Psoas muscle (tissue), 8 donors: ENCODE measurements at places on chromosomes 13 and 19.

DNA sequence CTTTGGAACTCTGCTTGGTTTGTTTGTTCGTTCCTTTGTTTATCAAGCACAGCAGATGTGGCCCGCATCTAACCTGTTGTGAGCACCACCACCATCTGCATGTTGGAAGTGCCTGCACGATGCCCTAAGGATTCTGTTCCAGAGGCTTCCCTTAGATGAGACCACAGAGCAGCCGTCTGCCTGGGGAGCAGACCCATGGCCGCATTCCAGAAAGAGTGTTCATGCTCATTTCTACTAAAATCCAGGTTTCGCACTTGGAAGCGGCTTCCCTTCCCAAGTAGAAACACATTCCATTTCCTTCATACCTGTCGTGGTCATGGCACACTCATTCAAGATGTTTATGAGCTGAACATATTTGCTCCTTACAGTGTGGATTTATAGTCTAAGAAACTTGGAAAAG is 27.2 kb downstream of the COL4A2 start:
- H3K36me3 ChIP-seq, result no peaks in the 10 kb centered on the region
- DNase-seq, result no peak
- H3K27ac ChIP-seq, result no peak overlapping the region
- H3K4me3 ChIP-seq, result no peak overlapping the region
- H3K27me3 ChIP-seq, result no peaks in the 10 kb centered on the region

DNA sequence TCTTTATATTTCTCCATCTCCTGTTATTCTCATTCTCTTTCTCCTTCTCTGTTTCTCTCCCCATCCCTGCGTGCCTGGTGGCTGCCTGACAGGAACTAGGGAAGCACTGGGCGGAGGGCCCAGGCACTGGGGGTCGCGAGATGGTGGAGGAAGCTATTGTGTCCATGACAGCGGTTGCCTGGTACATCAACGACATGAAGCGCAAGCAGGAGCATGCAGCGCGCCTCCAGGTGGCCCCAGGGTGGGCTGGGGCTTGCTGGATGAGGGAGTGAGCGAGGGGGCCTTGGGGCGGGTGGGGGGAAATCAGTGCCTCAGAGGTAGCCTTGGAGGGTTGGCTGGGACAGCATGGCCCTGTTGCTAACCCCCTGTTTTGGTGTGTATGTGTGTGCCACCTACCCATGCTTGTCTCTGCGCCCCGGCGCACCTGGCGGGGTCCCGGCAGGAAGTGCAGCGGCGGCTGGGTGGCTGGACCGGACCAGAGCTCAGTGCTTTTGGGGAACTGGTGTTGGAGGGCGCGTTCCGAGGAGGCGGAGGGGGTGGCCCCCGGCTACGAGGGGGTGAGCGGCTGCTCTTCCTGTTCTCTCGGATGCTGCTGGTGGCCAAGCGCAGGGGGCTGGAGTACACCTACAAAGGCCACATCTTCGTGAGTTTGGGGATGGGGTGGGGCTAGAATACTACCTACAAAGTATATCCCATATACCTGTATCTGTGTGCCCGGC is 5.2 kb downstream of the PLEKHG2 start:
- no peaks in the 10 kb centered on the region for H3K36me3 ChIP-seq
- H3K27me3 ChIP-seq, result no peaks in the 10 kb centered on the region
- H3K4me1 ChIP-seq, result no peaks in the 10 kb centered on the region
- DNase-seq, result no peak

DNA sequence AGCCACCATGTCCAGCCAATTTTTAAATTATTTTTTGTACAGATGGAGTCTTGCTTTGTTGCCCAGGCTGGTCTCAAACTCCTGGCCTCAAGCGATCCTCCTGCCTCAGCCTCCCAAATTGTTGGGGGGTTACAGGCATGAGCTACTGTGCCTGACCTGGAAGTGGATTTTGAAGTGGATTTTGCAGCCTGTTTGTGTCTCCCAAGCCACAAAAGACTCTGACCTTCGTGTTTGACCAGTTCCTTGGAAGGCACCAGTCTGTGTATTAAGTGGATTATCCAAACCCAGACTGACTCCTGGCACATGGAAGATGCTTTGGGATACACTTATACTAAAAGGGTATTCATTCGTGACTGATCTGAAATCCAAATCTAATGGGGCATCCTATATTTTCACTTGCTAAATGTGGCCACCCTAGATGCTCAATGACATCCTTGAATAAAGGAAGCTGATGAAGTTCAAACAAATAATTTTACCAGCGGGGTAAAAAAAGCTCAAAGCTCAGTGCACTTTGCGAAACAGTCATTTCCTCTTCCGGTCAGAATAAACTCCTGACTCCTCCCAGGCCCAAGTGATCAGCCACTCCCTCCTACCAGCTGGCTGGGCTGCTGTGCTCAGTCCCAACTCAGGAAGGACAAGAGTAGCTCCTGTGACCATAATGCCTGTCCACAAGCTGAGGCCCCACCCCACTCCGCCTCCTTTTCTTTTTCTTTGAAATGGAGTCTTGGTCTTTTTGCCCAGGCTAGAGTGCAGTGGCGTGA is 32.6 kb upstream of the GATAD2A start:
- peak; percentile 74 for DNase-seq
- H3K27ac ChIP-seq, result peak overlapping the region; percentile 68
- peak overlapping the region; percentile 11 for H3K4me3 ChIP-seq
- no peaks in the 10 kb centered on the region for H3K27me3 ChIP-seq
- H3K36me3 ChIP-seq, result no peaks in the 10 kb centered on the region
- peaks cover 6% of the 10 kb centered on the region for H3K4me1 ChIP-seq

DNA sequence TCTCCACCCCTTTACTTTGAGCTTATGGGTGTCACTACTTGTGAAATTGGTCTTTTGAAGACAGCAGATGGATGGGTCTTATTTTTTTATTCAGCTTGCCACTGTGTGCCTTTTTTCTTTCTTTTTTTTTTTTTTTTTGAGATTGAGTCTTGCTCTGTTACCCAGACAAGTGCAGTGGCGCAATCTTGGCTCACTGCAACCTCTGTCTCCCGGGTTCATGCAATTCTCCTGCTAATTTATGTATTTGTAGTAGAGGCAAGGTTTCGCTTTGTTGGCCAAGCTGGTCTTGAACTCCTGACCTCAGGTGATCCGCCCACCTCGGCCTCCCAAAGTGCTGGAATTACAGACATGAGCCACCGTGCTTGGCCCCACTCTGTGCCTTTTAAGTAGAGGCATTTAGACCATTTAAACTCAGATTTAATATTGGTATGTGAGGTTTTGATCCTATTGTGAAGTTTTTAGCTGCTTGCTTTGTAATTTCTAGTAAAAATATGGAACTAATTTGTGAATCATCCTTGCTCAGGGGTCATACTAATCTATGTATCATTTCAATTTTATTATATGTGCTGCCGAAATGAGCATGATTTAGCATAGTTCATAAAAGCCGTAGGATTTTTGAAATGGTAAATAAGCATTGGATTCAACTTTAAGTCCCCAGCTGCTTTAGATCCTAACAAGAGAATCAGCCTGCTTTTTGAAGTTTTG is 584.5 kb downstream of the SLITRK1 start:
- H3K4me3 ChIP-seq, result no peak overlapping the region
- no peak for DNase-seq
- H3K4me1 ChIP-seq, result no peaks in the 10 kb centered on the region
- H3K27me3 ChIP-seq, result no peaks in the 10 kb centered on the region
- H3K27ac ChIP-seq, result no peak overlapping the region

- no peak overlapping the region for H3K27ac ChIP-seq
- peaks cover 9% of the 10 kb centered on the region for H3K4me1 ChIP-seq
- H3K36me3 ChIP-seq, result no peaks in the 10 kb centered on the region
- H3K4me3 ChIP-seq, result no peak overlapping the region
- no peak for DNase-seq
Measured at GRCh38 chr13:30346789-30347167, 39.4 kb upstream of the KATNAL1 start.

- H3K4me1 ChIP-seq, result peaks cover 8% of the 10 kb centered on the region
- peak overlapping the region; percentile 48 for H3K27ac ChIP-seq
- H3K4me3 ChIP-seq, result peak overlapping the region; percentile 44
- H3K27me3 ChIP-seq, result no peaks in the 10 kb centered on the region
Measured at GRCh38 chr19:2602391-2603181, 99.9 kb downstream of the GNG7 start.

GRCh38 chr19:12478234-12478941 is 6.2 kb downstream of the ZNF709 start:
- no peaks in the 10 kb centered on the region for H3K36me3 ChIP-seq
- no peak overlapping the region for H3K27ac ChIP-seq
- peaks cover 8% of the 10 kb centered on the region for H3K4me1 ChIP-seq
- no peak overlapping the region for H3K4me3 ChIP-seq
- no peak for DNase-seq
- H3K27me3 ChIP-seq, result no peaks in the 10 kb centered on the region

GRCh38 chr13:74669149-74669548 is 534.9 kb upstream of the KLF12 start:
- no peaks in the 10 kb centered on the region for H3K36me3 ChIP-seq
- no peak for DNase-seq
- H3K4me1 ChIP-seq, result no peaks in the 10 kb centered on the region
- H3K4me3 ChIP-seq, result no peak overlapping the region
- no peak overlapping the region for H3K27ac ChIP-seq
- H3K27me3 ChIP-seq, result no peaks in the 10 kb centered on the region

DNA sequence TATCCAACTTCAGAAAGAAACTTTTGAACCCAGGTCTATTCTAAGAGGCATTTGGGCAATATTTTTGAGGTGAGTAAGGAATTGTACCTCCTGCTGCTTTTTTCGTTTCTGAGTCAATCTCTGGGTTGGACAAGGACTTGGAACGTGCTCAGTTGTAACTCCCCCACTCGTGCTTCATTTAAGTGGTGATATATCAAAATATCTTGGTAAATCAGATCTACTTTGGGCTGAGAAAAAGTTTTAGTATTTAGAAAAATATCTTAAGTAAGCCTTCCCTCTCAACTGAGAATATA is 728.9 kb downstream of the EFNB2 start:
- H3K4me1 ChIP-seq, result no peaks in the 10 kb centered on the region
- H3K27me3 ChIP-seq, result no peaks in the 10 kb centered on the region
- no peak overlapping the region for H3K27ac ChIP-seq
- no peak for DNase-seq
- no peaks in the 10 kb centered on the region for H3K36me3 ChIP-seq
- no peak overlapping the region for H3K4me3 ChIP-seq

DNA sequence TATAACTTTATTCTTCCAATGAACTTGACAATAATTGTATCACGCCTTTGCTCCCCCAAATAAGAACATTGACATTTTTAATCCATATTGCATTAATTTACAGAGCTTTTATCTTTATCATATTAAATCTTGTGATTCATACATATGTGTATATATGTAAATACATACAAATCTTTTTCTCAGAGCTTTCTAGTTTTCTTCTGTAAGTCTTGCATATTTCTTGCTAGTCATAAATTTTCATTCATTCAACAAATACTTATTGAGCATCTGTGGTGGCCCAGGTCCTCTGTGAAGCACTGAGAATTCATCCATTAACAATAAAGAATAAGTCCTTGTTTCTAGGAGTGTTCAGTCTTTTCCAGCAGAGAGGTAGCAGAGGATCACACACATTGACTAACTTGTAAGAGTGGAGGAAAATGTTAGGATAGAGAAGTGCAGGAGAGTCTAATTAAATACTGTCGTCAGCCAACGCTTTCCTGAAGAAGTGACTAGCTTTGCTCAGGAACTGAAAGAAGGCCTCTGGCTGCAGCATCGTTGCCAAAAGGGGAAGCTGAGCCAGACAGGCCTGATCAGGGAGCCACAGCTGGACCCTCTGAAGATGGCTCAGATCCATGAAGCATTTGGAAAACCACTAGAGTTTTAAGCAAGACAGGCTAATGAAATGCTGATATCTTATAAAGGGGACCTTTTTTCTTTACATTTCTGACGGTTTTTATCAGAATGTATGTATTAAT is 38.6 kb upstream of the LAMP1 start:
- no peaks in the 10 kb centered on the region for H3K27me3 ChIP-seq
- no peak for DNase-seq
- H3K36me3 ChIP-seq, result peaks cover 18% of the 10 kb centered on the region
- no peak overlapping the region for H3K4me3 ChIP-seq
- H3K4me1 ChIP-seq, result no peaks in the 10 kb centered on the region

GRCh38 chr19:16233081-16233776 is 35.5 kb downstream of the AP1M1 start:
- H3K36me3 ChIP-seq, result peaks cover 7% of the 10 kb centered on the region
- no peaks in the 10 kb centered on the region for H3K4me1 ChIP-seq
- H3K4me3 ChIP-seq, result no peak overlapping the region
- H3K27ac ChIP-seq, result no peak overlapping the region
- no peaks in the 10 kb centered on the region for H3K27me3 ChIP-seq
- DNase-seq, result no peak

GRCh38 chr19:30071871-30072270 is 129.8 kb downstream of the URI1 start:
- no peak overlapping the region for H3K4me3 ChIP-seq
- H3K36me3 ChIP-seq, result no peaks in the 10 kb centered on the region
- DNase-seq, result peak; percentile 45
- peaks cover 3% of the 10 kb centered on the region for H3K27me3 ChIP-seq

DNA sequence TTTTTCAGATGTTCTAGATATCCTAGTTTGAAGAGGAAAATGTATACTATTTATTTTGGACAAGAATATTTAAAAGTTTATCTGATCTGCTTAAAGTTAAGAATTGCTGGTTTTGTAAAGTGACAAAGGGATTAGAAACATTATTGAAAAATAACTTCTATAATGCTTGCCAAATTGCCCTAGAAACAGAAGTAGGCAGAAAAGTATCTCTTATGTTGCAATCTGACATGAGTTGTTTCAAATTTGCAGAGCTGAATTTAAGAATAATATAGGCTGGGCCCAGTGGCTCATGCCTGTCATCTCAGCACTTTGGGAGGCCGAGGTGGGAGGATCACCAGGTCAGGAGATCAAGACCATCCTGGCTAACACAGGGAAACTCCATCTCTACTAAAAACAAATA is 777.1 kb downstream of the LIG4 start:
- no peak overlapping the region for H3K27ac ChIP-seq
- DNase-seq, result no peak
- H3K4me3 ChIP-seq, result no peak overlapping the region
- no peaks in the 10 kb centered on the region for H3K36me3 ChIP-seq

- no peak overlapping the region for H3K4me3 ChIP-seq
- H3K27me3 ChIP-seq, result no peaks in the 10 kb centered on the region
- DNase-seq, result no peak
- H3K4me1 ChIP-seq, result peaks cover 5% of the 10 kb centered on the region
- peaks cover 8% of the 10 kb centered on the region for H3K36me3 ChIP-seq
Measured at GRCh38 chr13:113456116-113456702, 2.9 kb upstream of the ADPRHL1 start.

GRCh38 chr13:19088416-19088815 is 93.2 kb downstream of the TUBA3C start:
- no peaks in the 10 kb centered on the region for H3K4me1 ChIP-seq
- no peak overlapping the region for H3K4me3 ChIP-seq
- no peaks in the 10 kb centered on the region for H3K36me3 ChIP-seq
- no peak overlapping the region for H3K27ac ChIP-seq

DNA sequence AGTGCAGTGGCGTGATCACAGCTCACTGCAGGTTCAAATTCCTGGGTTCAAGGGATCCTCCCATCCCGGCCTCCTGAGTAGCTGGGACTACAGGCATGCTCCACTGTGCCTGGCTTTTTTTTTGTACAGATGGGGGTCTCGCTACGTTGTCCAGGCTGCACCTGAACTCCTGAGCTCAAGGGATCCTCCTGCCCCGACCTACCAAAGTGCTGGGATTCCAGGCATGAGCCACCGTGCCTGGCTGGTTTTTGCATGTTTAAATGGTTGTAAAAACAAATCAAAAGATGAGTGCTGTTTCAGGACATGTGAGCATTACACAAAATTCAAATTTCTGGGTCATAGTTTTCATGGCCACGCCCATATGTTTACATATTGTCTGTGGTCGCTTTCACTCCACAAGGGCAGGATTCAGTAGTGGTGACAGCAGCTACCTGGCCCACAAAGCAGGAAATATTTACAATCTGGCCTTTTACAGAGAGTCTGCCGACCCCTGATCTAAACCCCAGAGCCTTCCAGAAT is 5.3 kb downstream of the MATK start:
- H3K27me3 ChIP-seq, result peaks cover 15% of the 10 kb centered on the region
- no peak overlapping the region for H3K27ac ChIP-seq
- H3K4me1 ChIP-seq, result no peaks in the 10 kb centered on the region
- no peaks in the 10 kb centered on the region for H3K36me3 ChIP-seq
- DNase-seq, result no peak
- H3K4me3 ChIP-seq, result no peak overlapping the region
